Sigmoid colon (tissue), 7 donors: ENCODE measurements at places on chromosomes 1 and 21. TPM values are rescaled to one million over a fixed set of nuclear protein-coding genes. Genes with fewer than 3 reads are reported as not detected.

- no peak for DNase-seq
Observed at GRCh38 chr1:54490361-54491248, 57.4 kb upstream of the ACOT11 start.

DNA sequence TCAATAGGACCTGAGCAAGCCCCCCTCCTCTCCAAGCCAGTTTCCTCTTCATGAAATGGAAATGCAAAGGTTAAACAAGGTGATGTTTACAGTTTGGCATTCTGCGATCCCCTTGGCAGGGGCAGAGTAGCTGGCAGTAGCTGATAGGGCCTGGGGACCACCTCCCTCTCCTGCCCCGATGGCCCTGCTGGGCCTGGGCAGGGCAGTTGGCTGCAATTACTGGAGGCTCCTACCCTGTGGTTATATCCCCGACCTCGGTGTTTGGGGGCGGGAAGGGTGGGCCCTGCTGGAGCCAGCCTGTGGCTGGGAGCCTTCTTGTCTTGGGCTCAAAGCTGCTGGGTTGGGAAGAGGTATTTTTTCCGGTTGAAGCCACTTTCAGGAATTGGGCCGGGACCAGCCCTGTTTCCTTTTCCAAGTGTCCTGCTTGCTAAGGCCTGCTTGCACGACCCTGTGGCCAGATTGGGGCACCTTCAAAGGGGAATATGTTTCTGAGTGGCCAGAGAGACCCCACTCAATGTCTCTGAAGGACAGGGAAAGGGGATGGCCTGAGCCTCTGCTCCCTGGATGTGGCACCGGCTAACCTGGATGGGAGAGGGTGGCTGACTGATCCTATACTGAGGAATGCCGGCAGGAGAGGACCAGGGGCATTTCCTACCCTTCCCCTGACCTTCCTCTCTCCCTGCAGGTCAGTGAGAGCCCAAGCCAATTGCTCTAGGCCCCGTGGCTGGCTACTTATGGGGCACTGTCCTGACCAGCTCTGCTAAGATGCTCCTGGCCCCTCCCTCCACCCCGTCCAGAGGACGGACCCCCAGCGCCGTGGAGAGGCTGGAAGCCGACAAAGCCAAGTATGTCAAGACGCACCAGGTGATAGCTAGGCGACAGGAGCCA is 1.9 kb downstream of the FAM110D start:
- DNase-seq, result no peak

DNA sequence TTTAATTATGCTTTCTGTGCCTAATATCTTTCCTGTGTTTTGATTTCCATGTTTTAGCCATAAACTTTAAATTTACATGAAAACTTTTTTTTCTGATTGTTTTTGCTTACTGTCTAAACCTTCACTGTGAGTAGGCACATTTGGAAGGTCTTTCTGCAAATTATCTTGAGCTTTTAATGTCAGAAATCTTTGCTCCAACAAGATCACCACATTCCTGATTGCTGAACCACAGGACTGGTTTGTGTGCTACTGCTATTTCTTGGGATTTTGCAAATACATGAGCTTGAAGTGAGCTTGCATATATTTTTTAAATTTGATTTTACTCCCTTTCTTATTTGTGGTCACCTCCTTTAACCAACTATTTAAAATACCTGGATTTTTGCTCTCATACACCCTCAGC is 61.3 kb downstream of the PTBP2 start:
- DNase-seq, result no peak

The HSPB7 gene
- 22.7 TPM for polyA plus RNA-seq

The OR2L3 gene
- not detected for polyA plus RNA-seq
